Thymus (tissue), 14 donors: ENCODE measurements at places on chromosomes 6 and 20.

- DNase-seq, result no peak
Measured at GRCh38 chr20:40006168-40006860, 682.7 kb downstream of the MAFB start.

- no peak for DNase-seq
Measured at GRCh38 chr6:159429433-159429832, 260.2 kb downstream of the FNDC1 start.

- no peak for DNase-seq
Measured at GRCh38 chr20:16955971-16956370, 207.8 kb downstream of the OTOR start.

- no peak for DNase-seq
Measured at GRCh38 chr6:51429017-51429712, 610.5 kb downstream of the TFAP2B start.

- DNase-seq, result no peak
Measured at GRCh38 chr20:51575486-51575885, 33.0 kb upstream of the NFATC2 start.

DNA sequence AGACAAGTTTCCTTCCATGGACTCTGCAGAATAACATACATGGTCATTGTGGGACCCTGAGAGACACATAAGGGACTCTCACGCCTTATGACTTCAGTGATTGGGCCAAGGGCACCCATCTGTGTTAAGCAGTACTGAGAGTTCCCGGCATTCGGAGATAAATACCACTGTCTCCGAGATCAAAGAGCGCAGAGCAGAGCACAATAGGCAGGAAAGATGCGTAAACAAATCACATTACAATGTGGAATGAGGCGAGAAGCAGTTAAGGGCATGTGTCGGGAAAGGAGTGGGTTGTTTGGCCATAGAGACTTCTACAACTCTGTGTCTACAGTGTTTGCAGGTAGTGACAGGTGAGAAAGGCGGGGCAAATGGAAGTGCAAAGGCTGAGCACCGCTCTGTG, 57.6 kb downstream of the NRSN1 start:
- no peak for DNase-seq

GRCh38 chr6:148263010-148263409, 79.6 kb upstream of the SASH1 start:
- DNase-seq, result no peak

DNA sequence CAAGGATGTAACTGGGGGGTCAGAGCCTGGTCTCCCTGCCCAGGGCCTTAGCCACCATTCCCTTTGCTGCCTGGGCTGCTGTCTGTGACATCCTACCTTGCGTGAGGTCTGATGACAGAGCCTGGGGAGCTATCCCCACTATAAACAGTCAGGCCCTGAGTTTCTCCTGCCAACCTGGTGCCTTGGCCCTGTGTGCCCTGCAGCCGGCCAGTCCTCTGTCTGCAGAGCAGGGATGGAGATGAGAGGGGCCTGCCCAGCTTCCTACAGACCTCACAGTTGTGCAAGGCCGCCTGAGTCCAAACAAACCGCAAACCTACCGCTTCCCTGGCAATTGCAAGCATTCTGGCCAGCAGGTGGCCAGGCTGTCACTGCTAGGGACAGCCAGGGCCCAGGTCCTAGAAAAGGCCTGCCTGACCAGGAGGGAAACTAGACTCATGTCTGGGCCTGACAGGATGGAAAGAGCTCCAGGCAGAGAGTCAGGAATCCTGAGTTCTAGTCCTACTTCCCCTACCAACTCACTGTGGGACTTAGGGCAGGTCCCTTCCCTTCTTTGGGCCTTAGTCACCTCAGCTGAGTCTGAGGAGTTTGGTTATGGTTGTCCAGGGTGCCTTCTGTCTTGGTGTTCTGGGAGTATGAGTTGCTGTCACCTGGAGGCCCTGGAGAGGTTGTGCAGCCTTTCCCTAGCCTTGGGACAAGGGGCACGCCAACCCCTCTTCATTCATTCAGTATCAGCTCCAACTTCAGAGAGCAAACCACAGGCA, 86.2 kb downstream of the VEGFA start:
- DNase-seq, result no peak
